Calu3 (cell line): ENCODE measurements at places on chromosomes 5 and 9.

DNA sequence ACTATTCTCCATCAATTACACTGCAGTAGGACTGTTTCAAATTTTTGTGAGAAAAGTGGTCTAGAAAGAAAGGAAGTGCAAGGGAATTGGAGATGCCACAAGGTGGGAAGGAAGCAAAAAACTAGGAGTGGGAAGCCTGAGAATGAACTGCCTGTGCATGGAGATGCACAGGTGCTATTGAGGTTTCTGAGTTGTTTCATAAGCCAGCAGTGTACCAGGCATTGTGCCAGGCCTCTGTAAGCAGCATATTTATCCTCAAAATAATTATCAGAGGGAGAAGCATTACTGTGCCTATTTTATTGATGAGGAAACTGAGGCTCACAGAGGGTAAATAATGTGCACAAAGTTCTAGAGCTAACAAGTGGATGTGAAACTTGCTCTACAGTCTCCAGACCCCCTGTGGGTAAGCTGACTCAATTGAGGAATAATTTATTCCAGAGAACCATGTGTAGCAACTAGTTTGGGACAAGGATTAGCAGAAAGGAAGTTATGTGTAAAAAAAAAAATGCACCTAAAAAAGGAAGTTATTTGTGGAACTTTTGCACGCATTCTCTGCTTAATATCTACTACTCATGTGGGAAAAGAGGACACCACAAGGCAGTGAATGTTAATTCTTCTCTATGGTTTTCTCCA is 96.7 kb downstream of the SNCAIP start:
- DNase-seq = no peak

- no peak for DNase-seq
Observed at GRCh38 chr9:89467278-89467625, 30.7 kb downstream of the SEMA4D start.

GRCh38 chr5:77960305-77960704 is 184.2 kb upstream of the TBCA start:
- no peak for DNase-seq

DNA sequence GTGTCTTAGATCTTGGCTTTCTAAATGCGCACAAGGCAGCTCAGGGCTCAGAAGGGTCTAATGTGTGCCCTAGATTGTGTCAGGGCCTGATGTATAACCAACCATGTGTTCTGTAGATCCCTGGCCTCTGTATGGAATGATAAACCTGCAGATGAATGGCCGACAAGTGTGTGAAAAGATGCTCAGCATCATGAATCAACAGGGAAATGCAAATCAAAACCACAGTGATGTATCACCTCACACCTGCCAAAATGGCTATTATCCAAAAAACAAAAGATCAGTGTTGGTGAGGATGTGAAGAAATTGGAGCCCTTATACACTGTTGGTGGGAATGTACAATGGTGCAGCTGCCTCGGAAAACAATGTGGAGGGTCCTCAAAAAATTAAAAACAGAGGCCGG is 489.8 kb downstream of the SEMA5A start:
- DNase-seq = no peak

- DNase-seq = no peak
Observed at GRCh38 chr5:26014206-26014605, 1024.2 kb downstream of the CDH9 start.

- peak; percentile 61 for DNase-seq
Observed at GRCh38 chr9:613771-614347, 227.6 kb upstream of the DMRT1 start.

GRCh38 chr5:78574131-78574673 is 74.4 kb downstream of the LHFPL2 start:
- no peak for DNase-seq

GRCh38 chr5:126680191-126680817 is 79.6 kb downstream of the PHAX start:
- no peak for DNase-seq

DNA sequence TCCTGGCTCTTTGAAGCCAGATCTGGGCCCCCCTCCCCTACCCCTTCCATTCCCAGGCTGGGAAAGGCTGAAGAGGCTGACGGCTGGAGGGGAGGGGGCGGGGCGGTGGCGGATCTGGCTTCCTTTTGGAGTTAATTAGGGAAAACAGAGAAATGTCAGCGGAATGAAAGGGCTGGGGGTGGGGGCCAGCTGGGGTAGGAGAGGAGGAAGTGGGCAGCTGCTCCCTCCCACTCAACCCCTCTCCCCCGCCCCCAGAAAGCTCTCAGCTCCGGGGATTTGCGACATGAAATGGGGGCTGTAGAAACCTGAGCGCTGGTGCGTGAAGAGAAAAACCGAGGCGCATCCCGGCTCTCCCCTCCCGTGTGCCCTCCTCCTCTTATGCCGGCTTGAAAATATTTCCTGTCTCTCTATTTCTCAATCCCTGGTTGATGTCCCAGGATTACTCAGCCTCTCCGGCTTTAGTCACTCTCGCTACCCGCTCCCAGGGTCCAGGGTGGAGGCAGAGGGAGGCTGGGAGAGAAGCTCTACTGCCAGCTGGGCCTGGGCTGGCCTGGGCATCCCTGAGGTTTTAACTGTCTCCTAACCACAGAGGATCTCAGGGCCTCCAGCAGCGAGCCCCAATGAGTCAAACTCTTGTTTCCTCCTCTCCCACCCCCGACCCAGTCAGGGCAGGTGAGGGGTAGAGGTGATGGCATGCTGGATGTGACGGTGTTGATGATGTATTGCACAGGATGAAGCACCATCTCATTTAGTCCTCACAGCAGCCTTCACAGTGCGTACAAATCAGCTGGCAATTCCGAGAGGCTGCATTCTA is 20.1 kb downstream of the PCDHGC5 start:
- DNase-seq = no peak

DNA sequence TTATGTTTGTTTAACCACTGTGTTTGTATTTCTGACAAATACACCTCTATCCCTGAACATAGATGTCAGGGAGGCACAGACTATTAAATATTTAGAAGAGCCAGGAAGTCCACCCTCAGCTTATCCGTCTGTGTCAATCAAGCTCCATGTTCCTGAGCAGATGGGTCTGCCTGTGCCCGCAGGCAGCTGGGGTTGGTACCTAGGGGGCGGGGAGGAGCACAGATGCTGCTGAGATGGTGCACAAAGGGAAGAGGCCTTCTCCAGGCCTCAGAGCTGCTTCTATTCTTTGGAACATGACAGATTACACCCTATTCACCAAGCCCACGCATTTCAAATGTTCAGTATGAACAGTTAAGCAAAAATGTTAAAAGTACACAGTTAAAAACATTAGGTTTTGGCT is 142.1 kb downstream of the EPB41L4A start:
- DNase-seq = no peak

DNA sequence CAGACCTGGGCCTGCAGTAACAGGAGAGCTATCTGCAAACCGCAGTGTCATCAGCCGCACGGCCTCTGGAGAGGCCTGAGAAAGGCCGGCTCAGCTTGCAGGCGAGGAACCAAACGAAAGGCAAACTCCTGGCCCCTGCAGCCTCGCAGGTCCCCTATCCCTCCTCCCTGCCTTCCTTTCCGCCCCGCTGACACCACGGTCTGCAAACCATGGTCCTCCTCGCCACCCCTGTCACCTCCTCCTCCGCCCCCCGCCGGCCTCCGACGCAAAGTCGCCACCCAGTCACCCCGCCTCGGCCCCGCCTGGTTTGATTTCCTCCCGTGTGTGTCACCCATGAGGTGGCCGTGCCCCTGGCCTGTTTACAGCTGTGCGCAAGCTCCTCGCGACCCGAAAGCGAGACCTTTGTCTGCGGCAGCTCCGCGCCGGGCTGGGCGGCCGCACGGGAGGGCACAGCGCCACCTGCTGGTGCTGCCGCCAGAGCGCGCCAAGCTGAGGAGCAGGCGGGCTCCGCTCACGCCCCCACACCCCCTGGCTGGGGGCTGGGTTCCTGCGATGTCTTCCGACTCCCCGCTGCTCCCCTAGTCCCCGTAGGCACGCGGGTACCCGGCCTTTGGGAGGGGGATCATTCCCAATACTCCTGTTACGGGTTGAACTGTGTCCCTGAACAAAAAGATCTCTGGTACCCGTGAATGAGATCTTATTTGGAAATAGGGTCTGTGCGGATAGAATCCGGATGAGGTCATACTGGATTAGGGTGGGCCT is 19.4 kb downstream of the GBGT1 start:
- peak; percentile 81 for DNase-seq

DNA sequence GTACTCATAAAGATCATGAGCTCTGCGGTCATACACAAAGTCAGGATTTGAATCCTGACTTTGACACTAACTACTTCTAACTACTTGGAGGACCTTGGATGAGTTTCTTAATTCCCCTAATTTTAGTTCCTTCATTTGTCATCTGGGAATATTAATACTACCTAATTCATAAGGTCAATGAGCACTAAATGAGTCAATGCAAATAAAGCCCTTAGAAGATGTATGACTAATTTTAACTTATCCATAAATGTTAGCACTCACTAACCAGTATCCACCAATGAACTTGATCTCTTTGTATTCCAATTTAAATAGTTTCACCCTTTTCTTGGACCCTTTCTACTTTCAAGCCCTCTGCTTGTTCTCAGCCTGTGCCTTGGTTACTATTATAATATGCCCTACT is 1106.4 kb downstream of the CDH18 start:
- DNase-seq = no peak

- no peak for DNase-seq
Observed at GRCh38 chr5:132319975-132320374, 25.8 kb downstream of the SLC22A4 start.
